ENCODE measurements at places on chromosomes 1 and 21.

GRCh38 chr21:45054927-45055612, 19.3 kb upstream of the ADARB1 start:
- no peak for DNase-seq

GRCh38 chr1:202599669-202600431, 110.4 kb downstream of the SYT2 start:
- DNase-seq, result no peak

DNA sequence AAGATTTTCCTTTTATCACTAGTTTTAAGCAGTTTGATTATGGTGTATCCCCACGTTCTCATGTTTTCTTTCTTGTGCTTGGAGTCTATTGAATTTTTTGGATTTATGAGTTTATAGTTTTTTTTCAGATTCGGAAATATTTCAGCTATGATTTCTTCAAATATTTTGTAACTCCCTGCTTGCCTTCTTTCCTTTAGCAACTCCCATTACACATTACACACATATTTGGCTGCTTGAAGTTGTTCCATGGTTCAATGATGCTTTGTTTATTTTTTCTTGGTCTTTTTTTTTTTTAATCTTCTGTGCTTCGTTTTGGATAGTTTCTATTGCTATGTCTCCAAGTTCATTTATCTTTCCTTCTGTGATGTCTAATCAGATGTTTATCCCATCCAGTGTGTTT, 48.5 kb upstream of the WARS2 start:
- no peak for DNase-seq

GRCh38 chr1:51551081-51551480, 32.0 kb upstream of the EPS15 start:
- DNase-seq, result no peak

DNA sequence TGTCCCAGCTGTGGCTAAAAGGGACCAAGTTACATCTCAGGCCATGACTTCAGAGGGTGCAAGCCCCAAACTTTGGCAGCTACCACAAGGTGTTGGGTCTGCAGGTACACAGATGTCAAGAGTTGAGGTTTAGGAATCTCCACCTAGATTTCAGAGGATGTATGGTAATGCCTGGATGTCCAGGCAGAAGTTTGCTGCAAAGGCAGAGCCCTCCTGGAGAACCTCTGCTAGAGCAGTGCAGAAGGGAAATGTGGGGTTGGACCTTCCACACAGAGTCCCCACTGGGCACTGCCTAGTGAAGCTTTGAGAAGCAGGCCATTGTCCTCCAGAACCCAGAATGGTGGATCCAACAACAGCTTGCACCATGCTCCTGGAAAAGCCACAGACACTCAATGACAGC, 10.1 kb upstream of the PHGDH start:
- no peak for DNase-seq

GRCh38 chr1:178337091-178337706, 159.6 kb downstream of the CLEC20A start:
- DNase-seq, result no peak

All from naive thymus-derived CD4-positive, alpha-beta T cell (primary cell).